ENCODE measurements at places on chromosomes 12 and 14.

DNA sequence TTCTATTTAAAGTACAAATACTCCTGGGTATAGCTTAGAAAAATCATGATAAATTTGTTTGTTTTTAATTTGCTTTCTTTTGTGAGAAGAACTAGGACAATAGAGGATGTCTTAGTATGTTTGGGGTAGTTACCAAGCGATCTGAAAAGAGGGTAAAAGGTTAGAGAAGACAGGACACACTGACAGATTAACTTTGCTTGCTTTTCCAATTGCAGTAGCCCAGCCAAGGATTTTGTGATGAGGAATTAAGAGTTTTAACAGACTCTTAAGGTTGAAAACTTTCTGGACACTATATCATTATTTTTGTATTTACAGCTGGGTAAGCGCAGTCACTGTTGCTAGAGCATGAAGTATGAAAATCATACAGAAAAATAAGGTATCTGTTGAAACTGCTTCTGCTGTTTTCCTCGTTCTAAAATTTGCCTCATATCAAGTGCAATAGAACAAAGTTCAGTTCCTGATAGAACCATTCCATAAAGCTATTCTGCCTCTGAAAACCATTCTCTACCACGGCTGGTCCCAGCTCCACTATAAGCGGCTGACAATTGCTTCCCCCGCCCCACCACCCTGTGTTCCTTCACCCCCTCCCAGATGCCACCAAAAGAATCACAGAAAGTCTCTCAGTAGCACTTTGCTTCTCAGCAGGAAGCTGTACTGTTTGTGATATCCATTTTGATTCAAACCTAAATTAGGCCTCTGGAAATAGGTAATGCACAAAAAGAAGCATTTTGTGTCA, 413.4 kb downstream of the BCAT1 start:
- no peaks in the 10 kb centered on the region for H3K27me3 ChIP-seq
- H3K27ac ChIP-seq: no peak overlapping the region
- no peaks in the 10 kb centered on the region for H3K4me1 ChIP-seq

DNA sequence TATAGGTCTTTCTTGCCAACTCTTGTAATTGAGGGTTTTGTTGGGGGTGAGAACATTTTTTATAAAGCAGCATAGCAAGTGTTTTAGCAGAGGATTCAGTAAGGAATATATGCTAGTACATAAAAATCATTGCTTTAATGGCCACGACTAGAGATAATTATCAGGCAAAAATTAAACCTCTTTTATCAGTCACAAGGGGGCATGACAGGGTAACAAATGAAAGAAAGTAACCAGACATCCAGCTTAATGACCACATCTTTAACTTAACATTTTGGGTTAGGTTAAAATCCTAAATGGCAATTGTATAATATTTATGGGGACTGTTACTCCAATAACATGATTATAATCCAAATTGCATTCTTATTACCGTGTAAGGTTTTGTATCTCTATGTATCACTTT, 119.6 kb downstream of the LRRIQ1 start:
- no peak overlapping the region for H3K4me3 ChIP-seq
- no peak for DNase-seq
- no peaks in the 10 kb centered on the region for H3K27me3 ChIP-seq
- no peaks in the 10 kb centered on the region for H3K36me3 ChIP-seq
- H3K27ac ChIP-seq: no peak overlapping the region

DNA sequence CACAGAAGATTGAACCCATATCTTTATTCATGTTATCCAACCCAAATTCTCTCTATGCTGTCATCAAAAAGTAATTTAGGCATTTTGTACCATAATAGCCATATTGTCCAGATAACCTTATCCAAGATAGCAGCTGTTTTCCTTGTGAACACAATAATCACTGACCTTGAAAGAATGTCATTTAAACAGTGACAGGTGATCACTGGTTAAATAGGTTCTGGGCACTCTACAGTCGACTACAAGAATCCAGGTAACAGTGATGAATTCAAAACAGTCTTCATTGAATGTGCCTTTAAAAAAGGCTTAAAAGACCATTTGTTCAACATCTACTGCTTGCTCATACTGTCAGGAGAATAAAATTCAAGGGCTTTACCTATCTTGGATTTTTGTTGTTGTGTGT, 4.6 kb upstream of the SPX start:
- peaks cover 9% of the 10 kb centered on the region for H3K36me3 ChIP-seq
- peaks cover 16% of the 10 kb centered on the region for H3K27me3 ChIP-seq

- DNase-seq: no peak
- no peaks in the 10 kb centered on the region for H3K27me3 ChIP-seq
Observed at GRCh38 chr14:103111232-103111868, 11.9 kb upstream of the TNFAIP2 start.

GRCh38 chr12:132488127-132489077, 1.5 kb upstream of the FBRSL1 start:
- peaks cover 6% of the 10 kb centered on the region for H3K36me3 ChIP-seq
- no peaks in the 10 kb centered on the region for H3K27me3 ChIP-seq
- peak overlapping the region; percentile 90 for H3K4me3 ChIP-seq
- peak overlapping the region; percentile 96 for H3K27ac ChIP-seq
- H3K4me1 ChIP-seq: peaks cover 33% of the 10 kb centered on the region

DNA sequence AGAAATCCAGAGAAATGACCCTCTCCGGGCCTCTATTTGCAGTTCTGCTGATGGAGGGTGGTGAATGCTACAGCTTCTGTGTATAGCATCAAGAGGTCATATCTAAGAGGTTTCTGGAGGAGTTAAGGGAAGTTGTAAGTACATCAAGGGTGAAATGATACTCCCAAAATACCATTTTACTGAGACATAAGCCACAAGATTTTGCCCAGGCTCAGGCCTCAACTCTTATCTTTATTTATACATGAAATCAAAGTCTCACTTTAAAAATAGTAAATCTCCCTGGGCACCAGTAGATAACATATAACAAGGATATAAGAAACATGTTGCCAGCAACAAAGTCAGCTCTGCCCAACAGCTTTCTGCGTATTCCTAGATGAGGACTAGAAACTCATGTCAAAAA, 40.4 kb downstream of the NIN start:
- no peak overlapping the region for H3K27ac ChIP-seq
- no peaks in the 10 kb centered on the region for H3K27me3 ChIP-seq
- H3K36me3 ChIP-seq: peaks cover 50% of the 10 kb centered on the region
- peaks cover 58% of the 10 kb centered on the region for H3K4me1 ChIP-seq

- no peak for DNase-seq
- no peak overlapping the region for H3K27ac ChIP-seq
- H3K27me3 ChIP-seq: no peaks in the 10 kb centered on the region
- no peaks in the 10 kb centered on the region for H3K4me1 ChIP-seq
- no peak overlapping the region for H3K4me3 ChIP-seq
- peaks cover 1% of the 10 kb centered on the region for H3K36me3 ChIP-seq
Observed at GRCh38 chr12:46050805-46051204, 60.4 kb upstream of the SCAF11 start.

GRCh38 chr12:109718390-109718789, 4.8 kb downstream of the FAM222A start:
- H3K36me3 ChIP-seq: no peaks in the 10 kb centered on the region
- no peak overlapping the region for H3K4me3 ChIP-seq
- H3K27me3 ChIP-seq: peaks cover 33% of the 10 kb centered on the region

DNA sequence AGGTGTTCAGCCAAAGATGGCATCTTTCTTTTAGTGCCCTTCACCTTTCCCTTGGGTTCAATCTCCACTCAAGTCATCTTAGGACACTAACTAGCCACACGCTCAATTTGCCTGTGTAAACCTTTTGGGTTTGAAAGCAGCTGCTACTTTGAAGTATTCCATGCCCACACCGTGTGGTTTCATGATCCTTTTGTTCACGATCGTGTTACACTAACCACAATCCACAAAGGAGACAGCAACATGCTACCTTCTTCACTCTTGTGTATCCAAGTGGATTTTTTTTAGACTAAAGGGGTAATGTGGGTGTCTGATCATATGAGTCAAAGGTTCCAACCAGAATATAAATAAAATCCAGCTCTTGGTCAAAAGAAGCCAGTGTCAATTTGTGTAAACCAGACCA, 122.7 kb upstream of the FAR2 start:
- H3K36me3 ChIP-seq: no peaks in the 10 kb centered on the region
- H3K27me3 ChIP-seq: peaks cover 5% of the 10 kb centered on the region
- no peak overlapping the region for H3K27ac ChIP-seq
- peaks cover 8% of the 10 kb centered on the region for H3K4me1 ChIP-seq
- no peak overlapping the region for H3K4me3 ChIP-seq

DNA sequence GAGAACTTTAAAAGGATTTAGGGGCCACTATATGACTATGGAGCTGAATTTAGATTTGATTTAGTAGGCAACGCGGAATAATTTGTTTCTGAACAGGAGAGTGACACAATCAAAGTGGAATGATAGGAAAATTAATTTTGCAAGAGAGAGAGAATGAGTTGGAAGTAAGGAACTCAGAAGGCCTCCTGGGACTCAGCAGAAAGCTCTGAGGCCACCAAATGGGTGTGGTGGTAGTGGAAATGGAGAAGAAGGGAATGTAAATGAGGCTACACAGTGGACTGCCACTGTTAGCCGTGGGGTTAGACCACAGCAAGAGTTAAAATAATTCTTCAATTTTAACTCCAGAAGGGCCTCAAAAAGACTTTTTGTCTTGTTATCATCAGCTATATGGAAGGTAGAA, 102.7 kb downstream of the LRRK2 start:
- H3K4me1 ChIP-seq: no peaks in the 10 kb centered on the region
- no peak for DNase-seq
- H3K4me3 ChIP-seq: no peak overlapping the region
- no peak overlapping the region for H3K27ac ChIP-seq
- no peaks in the 10 kb centered on the region for H3K27me3 ChIP-seq

DNA sequence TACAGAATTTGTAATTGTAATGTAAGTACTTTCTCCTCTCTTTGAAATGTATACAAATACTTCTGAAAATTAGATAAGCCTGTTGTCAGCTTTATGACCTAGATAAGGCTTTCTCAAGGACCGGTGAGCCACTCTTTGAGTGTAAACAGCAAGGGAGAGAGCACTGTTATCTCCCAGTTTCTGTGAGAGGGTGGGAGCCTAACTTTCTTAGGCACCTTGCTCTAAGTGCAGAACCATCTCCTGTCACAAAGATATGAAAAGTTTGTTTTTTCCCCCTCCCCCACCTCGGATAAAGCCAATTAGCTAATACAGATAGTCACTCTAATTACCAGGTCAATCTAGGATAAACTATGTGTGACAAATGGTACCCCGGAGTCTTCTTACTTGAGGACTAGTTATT, 35.8 kb downstream of the CAPS2 start:
- peaks cover 2% of the 10 kb centered on the region for H3K4me1 ChIP-seq
- H3K27me3 ChIP-seq: no peaks in the 10 kb centered on the region
- DNase-seq: no peak

- no peak for DNase-seq
- peaks cover 3% of the 10 kb centered on the region for H3K27me3 ChIP-seq
- H3K36me3 ChIP-seq: peaks cover 2% of the 10 kb centered on the region
- no peak overlapping the region for H3K4me3 ChIP-seq
- H3K4me1 ChIP-seq: peaks cover 20% of the 10 kb centered on the region
- H3K27ac ChIP-seq: no peak overlapping the region
Observed at GRCh38 chr14:100149851-100150611, 9.4 kb downstream of the DEGS2 start.

DNA sequence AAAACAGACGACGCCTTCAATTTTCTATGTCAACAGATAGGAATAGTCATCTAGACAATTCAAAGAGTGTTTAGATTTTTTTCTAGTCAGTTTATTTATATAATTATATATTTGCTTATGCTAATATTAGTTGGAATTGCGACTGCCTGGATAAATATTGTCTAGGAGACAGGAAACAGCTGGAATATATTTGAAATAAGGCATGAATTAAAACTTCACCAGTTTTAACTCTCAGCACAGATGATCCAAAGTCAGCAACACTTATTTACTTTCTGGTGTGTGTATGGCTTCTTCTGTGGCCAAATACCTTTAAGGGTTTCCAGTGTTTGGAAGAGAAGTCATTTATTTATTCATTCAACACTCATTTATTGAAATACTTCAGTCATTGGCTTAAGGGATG, 1215.4 kb upstream of the USP15 start:
- no peak for DNase-seq
- no peaks in the 10 kb centered on the region for H3K27me3 ChIP-seq
- H3K36me3 ChIP-seq: no peaks in the 10 kb centered on the region
- H3K4me1 ChIP-seq: no peaks in the 10 kb centered on the region
- no peak overlapping the region for H3K4me3 ChIP-seq
- H3K27ac ChIP-seq: no peak overlapping the region

DNA sequence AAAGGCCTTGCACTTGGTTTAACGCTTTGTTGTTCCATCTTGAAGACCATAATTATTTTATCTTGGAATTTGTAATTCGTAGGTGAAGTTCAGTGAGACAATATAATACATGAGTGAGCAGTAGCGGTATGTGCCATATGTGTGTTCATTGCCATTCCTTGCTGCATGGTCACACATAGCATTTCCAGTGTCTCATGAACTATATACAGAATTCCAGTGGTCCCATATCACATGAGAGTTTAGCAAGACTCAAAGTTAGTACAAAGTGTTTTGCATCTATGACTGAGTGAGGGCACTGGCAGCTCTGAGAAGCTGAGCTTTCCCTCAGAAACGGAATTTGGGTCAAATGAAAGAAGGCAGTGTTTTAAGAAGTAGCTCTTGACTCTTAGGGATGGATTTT, 359.8 kb downstream of the FOXG1 start:
- H3K4me3 ChIP-seq: no peak overlapping the region
- no peaks in the 10 kb centered on the region for H3K4me1 ChIP-seq
- no peak overlapping the region for H3K27ac ChIP-seq
- H3K27me3 ChIP-seq: no peaks in the 10 kb centered on the region
- no peak for DNase-seq
- H3K36me3 ChIP-seq: no peaks in the 10 kb centered on the region

DNA sequence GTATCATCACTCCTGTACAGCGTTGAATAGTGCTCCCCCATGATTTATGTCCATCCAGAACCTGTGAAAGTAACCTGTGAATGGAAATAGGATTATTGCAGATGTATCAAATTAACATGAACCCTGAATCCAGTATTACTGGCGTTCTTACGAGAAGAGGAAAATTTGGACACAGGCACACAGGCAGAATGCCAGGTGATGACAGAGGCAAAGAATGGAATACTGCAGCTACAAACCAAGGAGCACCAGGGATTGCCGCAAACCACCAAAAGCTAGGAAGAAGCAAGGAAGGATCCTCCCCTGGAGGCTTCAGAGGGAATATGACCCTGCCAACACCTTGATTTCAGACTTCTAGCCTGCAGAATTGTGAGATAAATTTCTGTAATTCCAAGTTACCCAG, 113.5 kb upstream of the EGLN3 start:
- H3K27ac ChIP-seq: no peak overlapping the region
- peaks cover 44% of the 10 kb centered on the region for H3K27me3 ChIP-seq
- DNase-seq: no peak
- H3K4me3 ChIP-seq: no peak overlapping the region

DNA sequence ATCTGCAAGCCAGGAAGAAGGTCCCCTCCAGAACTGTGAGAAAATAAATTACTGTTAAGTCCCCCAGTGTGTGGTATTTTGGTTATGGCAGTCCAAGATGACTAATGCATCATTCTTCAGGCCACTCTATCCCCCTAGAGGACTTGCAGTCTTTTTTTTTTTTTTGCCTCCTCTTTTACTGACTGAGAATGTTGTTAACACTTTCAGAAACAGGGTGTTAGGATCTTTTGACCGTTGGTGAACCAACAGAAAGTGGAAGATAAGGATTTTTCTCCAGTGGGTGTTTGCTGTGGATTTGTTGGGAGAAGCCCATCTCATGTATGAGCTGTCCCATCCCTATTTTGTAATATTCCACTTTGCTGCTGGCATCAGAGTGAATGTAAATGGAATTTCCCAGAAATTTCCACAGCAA, 37.8 kb downstream of the MARK3 start:
- no peaks in the 10 kb centered on the region for H3K27me3 ChIP-seq
- H3K4me1 ChIP-seq: peaks cover 22% of the 10 kb centered on the region
- H3K4me3 ChIP-seq: no peak overlapping the region
- no peak overlapping the region for H3K27ac ChIP-seq
- H3K36me3 ChIP-seq: peaks cover 23% of the 10 kb centered on the region

GRCh38 chr14:22432348-22432976, 156.6 kb downstream of the DAD1 start:
- no peaks in the 10 kb centered on the region for H3K36me3 ChIP-seq
- DNase-seq: no peak
- no peak overlapping the region for H3K27ac ChIP-seq
- H3K4me1 ChIP-seq: no peaks in the 10 kb centered on the region

Data from activated naive CD8-positive, alpha-beta T cell treated with anti-CD3 and anti-CD28 coated beads, Interleukin-2, amount 10 ng/mL, durations not matched to agents 7 days and 5 days (primary cell).